Foreskin keratinocyte (primary cell): ENCODE measurements at places on chromosomes 12 and 14.

GRCh38 chr14:81095539-81095938 is 125.2 kb downstream of the GTF2A1 start:
- no peak for DNase-seq

DNA sequence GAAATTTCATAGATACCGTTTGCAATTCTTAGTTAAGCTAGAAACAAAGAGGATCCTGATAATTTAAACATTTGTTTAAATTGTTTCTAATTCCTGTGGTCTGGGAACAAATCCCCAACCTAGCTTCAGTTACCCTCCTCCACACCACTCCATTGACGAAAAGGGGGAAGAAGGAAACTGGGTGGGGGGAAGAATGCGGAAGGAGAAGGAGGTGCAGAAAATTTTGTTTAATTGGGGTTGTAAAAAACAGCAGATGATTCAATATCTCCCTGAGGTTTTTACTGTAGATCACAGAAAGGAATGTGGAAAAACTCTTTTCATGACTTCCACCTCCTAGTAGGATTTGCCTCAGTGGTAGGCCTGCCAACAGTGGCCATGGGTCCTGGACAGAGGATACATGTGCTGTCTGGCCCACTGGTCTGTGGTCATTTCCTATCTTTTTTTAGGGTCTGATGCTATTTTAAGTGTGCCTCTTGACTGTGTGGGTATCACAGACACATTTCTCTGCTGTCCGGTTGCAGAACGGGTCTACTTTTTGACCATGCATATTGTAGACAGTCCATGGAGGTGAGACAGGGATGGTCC is 122.9 kb upstream of the PCED1B start:
- no peak for DNase-seq

- no peak for DNase-seq
Measured at GRCh38 chr12:46920499-46920898, 94.7 kb upstream of the SLC38A4 start.

- no peak for DNase-seq
Measured at GRCh38 chr14:104984056-104984894, 1.3 kb upstream of the CLBA1 start.

- no peak for DNase-seq
Measured at GRCh38 chr12:15693228-15693911, 95.8 kb downstream of the EPS8 start.

DNA sequence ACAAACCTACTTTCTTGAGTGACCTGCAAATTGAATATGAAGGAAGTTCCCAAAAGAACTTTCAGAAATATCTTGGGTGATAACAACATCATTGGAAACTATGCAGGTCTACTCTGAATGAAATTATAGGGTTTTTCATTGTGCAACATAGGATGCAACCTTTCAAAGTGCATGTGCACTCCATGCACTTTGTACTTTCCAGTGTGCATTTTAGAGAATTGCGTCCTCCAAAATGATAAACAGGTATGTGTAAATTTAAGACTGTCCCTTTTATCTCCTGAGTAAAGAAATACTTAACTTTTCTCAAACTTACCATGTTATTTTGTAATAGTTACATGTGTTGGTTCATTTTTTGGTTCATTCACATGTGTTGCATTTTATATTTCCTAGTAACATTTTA is 13.2 kb downstream of the SRSF5 start:
- DNase-seq, result no peak

DNA sequence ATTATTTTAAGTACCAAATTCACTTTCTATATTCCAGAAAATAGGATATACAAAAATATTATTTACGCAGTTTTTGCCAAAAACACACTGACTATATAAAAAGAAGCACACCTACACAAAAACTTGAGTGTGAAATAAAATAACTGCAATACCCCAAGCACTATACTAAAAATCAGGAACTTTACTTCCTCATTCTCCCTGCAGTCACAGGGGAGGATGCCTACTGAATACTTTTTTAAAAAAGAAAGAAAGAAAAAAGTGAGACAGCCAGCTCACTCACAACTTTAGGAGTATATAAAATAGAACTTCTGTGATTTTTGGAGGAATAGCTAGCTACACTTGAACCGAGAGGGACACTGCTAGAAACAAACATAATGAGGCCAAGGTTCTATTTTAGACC is 12.2 kb downstream of the RPS6KA5 start:
- DNase-seq, result no peak

DNA sequence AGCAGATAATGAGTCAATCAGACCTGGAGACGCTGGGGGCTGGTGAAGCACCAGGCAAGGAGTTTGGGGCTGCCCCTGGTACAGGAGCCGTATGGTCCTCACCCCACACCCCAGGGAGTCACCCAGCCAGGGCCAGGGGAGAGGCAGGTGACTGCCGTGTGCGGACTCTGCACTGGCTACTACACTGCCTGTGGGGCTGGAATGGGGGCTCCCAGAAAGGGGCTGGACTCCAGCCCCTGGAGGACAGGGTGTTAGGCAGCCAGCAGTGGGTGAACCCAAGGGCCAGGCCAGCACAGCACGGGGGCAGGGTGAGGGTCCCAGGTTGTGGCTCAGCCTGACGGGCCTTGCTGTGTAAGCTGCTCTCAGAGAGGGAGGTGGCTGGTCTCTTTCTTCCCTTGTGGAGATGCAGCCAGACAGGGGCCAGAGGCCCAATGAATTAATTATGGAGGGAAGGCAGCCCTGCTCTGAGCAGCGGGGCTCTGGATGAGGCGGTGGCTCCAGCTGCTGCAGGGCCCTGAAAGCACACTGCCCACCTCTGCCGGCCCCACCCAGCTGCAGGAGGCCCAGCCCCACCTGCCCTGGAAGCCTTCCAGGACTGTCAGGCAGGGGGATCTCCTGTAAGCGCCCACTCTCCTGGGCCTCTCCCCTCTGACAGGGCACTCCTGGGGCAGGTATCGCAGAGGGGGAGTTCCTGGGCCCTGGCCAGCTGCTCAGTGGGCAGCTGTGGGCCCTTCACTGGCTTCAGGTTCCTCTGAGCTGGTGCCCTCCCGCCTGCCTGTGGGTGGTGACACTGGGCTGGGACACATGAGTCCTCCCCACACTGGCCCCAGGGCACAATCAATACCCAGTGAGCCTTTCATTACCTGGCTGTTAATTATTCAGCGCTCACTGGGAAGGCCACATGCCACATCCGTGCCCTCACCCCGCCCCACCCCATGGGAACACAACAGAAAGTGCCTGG is 142.5 kb upstream of the C14orf180 start:
- DNase-seq, result no peak

- DNase-seq, result no peak
Measured at GRCh38 chr12:51915003-51915625, 7.8 kb downstream of the ACVRL1 start.

- no peak for DNase-seq
Measured at GRCh38 chr12:104740668-104741067, 217.4 kb downstream of the SLC41A2 start.

DNA sequence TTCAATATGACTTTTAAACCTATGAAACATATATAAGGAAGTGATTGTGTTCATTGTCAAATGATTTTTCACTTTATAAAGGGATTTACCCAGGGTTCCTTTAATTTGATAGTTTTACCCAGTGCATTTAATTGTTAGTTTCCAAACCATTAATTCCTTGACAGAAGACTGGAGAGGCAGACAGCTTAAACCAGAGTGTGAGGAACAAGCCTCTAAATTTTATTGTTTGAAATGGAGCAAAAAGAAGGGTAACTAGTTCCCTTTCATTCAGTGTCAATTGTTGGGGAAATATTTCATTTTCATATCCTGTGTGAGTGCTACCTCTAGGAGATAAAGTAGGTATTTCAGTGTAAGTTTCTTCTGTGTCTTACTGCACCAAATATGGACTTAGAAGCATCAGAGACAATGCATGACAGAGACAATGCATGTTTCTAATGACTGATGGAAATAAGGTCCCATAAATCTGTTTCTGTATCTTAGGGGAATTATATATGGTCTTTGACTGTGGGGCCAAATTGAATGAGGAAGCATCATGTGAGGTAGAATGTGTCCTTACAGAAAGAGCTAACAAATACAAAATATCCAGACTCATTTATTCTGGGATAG is 120.5 kb downstream of the TMTC2 start:
- no peak for DNase-seq

DNA sequence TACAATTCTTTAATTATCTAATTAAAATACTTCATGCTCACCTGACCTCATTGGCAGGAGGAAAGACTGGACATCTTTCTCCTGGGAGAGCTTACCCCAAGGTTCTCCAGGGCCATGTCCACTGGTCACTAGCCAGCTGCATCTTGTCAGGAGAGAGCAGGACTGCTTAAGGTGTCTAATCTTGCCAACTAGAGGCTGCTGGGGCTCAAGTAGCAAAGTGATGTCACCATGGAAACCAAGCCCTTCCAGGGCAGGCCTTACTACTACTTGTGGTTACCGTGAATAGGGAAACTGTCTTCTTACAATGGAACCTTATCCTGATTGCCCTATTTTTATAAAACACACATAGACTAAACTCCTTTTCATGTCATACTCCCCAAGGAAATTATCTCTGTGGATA is 376.4 kb downstream of the SNAPC1 start:
- DNase-seq, result no peak

DNA sequence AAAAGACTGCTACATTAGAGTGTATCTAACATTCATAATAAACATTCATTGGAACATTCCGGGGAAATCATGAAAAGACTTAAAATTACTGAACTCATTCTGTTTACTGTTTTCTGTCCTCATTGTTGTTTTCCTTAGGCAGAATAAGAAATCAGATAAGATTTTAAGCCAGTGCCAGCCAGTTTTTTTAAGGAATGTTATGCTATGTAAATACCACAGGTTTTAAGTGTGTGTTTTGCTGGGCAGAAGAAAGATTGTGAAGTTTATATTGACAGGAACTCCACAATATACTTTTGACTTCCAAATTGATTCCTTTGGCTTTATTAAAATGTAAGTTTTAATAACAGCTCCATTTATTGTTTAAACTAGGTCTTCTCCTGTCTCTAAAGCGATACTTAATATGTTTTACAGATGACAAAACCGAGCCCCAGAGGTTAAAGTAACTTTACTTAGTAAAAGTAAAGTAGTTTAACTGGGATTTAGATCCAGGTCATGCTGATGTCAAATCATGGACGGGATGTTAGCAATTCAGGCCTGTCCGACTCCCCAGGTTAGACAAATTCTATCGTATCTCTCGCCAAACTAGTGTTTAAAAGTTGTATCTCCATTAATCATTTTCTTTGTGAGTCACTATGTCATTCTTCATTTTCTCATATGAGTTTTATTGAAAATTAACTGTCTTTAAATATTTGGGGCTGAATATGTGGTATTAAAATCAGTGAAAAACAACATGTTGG is 1.7 kb downstream of the LARP4 start:
- DNase-seq, result no peak

GRCh38 chr14:92926180-92926845 is 3.4 kb downstream of the CHGA start:
- peak; percentile 95 for DNase-seq

DNA sequence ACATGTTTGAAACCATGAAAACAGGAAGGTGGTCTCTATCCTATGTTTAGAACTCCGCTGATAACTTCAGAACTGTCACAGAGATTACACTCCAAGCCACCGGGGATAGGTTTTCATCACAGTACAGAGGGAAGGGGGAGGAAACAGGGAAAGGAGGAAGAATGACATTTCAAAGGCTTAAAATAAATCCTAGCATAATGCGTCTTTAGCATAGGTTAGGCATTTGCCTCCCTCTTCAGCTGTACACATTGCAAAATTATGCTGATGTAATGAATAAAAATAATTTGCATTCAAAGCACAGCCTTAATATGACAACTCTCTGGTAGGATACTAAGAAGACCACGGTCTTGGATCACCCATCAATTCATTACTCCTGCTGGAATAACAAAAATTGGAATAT is 54.3 kb upstream of the PYGL start:
- no peak for DNase-seq

DNA sequence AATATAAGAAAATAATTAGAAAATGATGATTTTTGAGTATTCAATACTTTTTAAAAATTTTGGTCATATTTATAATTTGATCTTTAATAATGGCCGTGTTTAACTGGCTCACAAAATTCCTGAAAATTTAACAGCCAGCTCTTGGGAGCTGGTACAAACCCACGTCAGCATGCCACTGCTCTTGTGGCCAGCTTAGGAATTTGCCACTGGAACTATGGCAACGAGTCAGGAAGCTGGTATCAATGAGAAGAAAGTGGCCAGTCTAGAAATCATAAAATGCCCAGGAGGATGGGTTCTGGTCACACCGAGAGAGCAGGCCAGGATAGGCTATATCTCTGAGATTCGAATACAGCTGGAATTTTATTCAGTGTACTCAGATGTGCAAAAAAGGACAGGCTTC is 72.2 kb upstream of the PLEKHG3 start:
- no peak for DNase-seq

- DNase-seq, result no peak
Measured at GRCh38 chr14:92646952-92647796, 101.3 kb downstream of the LGMN start.
